NCI-H2107 (cell line): ENCODE measurements at places on chromosomes 2 and 18.

DNA sequence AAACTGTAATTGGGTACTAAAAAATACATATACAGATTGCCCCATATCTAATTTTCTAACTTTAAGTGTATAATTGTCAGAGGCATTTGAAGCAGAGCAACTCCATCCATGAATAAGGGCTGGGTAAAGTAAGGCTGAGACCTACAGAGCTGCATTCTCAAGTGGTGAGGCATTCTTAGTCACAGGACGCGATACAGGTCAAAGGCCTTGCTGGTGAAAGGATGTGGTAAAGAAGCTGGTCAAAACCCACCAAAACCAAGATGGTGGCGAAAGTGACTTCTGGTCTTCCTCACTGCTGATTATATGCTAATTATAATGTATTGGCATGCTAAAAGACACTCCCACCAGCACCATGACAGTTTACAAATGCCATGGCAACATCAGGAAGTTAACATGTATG is 50.0 kb downstream of the SLC8A1 start:
- DNase-seq: no peak

DNA sequence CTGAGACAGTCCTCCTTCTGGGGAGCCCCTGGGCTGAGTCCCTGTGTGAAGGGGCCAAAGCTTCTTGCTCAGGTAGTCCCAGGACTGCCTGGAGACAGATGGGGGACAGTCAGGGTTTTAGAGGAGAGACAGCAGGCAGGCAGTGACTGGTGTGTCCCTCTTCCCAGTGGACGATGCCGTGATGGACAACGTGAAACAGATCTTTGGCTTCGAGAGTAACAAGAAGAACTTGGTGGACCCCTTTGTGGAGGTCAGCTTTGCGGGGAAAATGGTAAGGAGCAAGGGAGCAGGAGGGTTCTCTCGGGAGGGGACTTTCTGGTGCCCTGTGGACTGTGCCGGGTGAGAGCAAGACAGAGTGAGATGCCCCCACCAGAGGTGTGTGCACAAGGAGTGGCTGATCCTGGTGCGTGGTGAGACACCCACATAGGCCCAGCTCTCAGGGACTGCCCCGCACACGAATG is 74.8 kb downstream of the DYSF start:
- no peak for DNase-seq

GRCh38 chr2:78994789-78995188 is 30.7 kb upstream of the REG3G start:
- DNase-seq: no peak

GRCh38 chr2:11635141-11635540 is 34.9 kb downstream of the NTSR2 start:
- no peak for DNase-seq

GRCh38 chr2:102142829-102143449 is 393 bp downstream of the IL1R1 start:
- DNase-seq: no peak

GRCh38 chr2:11571170-11571569 is 37.3 kb downstream of the GREB1 start:
- no peak for DNase-seq

- peak; percentile 32 for DNase-seq
Measured at GRCh38 chr2:74690571-74690970, 36.5 kb downstream of the SEMA4F start.

DNA sequence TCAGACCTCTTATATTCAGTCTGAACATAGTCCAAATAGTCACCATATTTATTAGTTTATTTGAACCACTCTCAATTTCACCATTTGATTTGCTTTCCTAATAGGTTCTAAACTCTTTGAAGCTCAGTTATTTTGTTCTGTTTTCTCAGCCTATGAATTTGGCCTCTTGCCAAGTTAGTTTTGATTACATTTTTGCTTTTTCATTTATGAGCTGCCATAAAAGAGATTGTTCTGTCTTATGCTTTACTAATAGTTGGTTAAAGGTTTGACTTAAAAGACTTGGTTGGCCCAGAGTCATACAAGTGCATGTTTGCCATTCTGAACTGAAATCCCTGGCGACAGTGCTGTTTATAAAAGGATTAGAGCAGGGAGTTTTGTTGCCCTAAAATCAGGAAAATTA is 85.9 kb upstream of the RANBP2 start:
- DNase-seq: no peak

GRCh38 chr2:32108111-32108510 is 44.8 kb downstream of the SPAST start:
- no peak for DNase-seq

DNA sequence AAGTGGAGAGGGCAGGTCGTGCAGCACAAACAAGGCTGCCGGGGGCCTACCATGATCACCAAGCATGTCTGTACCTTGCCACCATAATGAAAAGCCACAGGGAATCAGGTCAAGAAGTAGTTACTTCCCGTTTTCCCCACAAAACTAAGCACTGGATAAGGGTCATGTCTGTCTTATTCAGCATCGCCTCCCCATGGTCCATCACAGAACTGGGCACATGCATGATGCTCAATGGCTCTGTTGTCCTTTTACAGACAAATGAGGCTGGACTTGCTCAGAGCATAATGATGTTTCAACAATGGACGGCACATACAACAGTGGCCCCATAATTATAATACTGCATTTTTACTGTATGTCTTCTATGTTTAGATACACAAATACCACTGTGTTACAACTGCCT is 27.5 kb downstream of the REEP1 start:
- no peak for DNase-seq

- no peak for DNase-seq
Measured at GRCh38 chr18:50099725-50100407, 95.1 kb downstream of the MYO5B start.

GRCh38 chr2:55119711-55120487 is 69.6 kb upstream of the RTN4 start:
- no peak for DNase-seq

GRCh38 chr2:100015849-100016248 is 126.5 kb downstream of the AFF3 start:
- no peak for DNase-seq

- no peak for DNase-seq
Measured at GRCh38 chr2:113791697-113792590, 35.5 kb upstream of the SLC35F5 start.

DNA sequence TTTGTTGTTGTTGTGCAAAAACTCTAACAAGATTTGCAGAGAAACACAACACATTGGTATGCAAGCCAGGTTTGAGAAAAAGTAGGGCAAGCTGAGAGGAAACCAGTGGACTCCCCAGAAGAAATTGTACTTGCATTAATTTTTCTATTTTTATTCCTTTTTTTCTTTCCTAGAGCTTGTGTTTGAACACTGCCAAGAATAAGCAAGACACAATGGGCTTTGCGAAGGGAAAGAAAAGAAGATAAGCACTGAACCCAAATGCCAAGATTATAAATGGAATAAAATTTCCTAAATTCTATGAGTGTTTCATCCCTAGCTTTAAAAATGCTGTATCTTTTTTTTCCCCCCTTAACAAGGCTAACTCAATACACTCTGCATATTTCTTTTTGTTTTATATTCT is 17.0 kb upstream of the CYTIP start:
- no peak for DNase-seq

GRCh38 chr18:49072524-49072934 is 121.8 kb upstream of the SMAD7 start:
- no peak for DNase-seq

GRCh38 chr2:232365621-232366321 is 12.8 kb upstream of the ALPP start:
- DNase-seq: no peak
